Activated B cell treated with CpG ODN at 0.5 μM for 24 hours (primary cell): ENCODE measurements at places on chromosomes 2 and 18. TPM values are rescaled to one million over a fixed set of nuclear protein-coding genes. Genes with fewer than 3 reads are reported as not detected.

DNA sequence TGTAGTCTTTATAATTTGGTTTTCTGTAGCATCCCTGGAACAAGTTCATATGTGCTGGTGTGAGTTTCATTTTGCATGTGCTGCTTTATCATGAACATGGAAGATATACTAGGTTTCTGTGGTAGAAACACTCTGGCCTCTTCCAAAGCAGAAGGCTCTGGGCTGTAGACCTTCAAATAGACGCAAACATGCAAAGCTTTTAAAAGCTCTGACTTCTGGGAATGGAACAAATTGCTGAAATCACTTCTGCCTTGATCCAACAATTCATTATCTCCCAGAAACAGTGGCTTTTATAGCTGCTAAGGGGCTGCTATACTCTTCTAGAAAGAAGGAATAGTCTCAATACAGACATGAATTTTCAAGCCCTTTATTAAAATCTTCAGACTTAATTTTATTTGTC lies 382.2 kb downstream of the LRP1B start:
- no peak for DNase-seq

- no peak for DNase-seq
These were observed 8.6 kb upstream of the RNF152 start for GRCh38 chr18:61901323-61901986.

GRCh38 chr2:120228503-120228902 lies 5.3 kb upstream of the TMEM185B start:
- DNase-seq, result no peak

The ATP6V1B1 gene
- not detected in 2 replicates for total RNA-seq

The FHOD3 gene
- total RNA-seq, result not detected in 2 replicates

DNA sequence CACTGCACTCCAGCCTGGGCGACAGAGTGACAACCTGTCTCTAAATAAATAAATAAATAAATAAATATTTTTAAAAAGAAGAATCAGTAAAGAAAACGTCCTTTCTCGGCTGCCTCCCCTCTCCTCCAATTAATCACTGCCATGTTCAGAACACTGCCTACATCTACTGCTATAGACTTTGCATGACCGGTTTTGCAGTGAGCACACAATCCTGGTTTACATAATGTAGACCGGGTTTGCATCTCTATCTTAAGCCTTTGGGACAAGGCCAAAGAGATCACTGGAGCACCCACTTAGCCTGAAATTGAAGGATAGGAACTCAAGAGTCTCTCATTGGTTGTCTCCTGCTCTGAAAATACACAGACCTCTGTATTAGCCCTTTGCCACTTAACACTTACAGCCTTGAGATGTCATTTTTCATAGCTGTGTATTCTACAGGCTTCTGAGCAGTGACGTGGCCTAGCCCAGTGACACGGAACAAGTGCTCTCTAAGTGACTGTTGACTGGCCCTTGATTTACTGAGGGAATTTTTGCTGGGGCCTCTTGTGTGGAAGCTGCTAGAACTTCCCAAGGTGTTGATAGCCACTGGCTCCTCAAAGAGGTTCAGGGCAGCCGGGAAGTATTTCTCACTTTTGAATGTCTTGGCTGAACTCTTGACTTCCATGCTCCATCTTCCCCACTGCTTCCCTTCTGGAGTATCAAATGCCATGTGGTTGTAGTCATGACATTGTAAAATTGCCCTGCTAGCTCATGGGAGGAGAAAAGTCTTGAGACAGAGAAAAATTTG lies 45.3 kb upstream of the CCBE1 start:
- no peak for DNase-seq

DNA sequence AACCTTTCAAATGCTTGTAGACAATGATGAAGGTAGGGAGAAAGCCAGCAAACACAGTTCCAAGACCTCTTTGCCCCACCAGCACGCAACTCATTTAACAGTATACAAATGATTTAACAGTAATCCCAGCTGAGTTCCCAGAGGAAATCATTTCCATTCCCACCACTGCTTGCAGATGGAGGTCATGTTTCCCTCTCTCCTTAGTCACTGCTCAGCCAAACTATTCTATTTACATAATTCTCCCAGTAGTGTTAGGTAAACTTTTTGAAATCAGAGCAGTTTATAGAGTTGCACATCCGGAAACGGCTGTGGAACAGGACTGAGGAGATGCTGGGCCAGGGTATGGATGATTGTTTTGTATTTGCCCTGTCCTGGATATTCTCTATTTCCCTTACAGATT lies 328.5 kb downstream of the FIGN start:
- no peak for DNase-seq

DNA sequence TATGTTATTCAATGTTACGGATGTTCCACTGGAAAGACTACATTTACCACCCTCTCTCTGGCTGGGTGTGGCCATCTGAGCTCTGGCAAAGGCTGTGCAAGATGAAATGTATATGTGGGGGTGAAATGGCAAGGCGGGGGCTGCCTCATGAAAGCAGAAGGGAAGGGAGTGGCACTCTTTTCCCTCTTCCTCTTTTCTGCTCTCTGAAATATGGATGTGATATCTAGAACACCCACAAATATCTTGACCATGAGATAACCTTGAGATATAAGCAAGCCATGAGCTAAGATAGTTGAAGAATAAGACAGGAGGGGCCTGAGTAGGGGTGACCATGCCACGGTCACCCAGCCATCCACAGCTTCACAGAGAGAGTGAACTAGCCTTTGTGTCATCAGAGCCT lies 367.8 kb upstream of the ID2 start:
- DNase-seq, result no peak

DNA sequence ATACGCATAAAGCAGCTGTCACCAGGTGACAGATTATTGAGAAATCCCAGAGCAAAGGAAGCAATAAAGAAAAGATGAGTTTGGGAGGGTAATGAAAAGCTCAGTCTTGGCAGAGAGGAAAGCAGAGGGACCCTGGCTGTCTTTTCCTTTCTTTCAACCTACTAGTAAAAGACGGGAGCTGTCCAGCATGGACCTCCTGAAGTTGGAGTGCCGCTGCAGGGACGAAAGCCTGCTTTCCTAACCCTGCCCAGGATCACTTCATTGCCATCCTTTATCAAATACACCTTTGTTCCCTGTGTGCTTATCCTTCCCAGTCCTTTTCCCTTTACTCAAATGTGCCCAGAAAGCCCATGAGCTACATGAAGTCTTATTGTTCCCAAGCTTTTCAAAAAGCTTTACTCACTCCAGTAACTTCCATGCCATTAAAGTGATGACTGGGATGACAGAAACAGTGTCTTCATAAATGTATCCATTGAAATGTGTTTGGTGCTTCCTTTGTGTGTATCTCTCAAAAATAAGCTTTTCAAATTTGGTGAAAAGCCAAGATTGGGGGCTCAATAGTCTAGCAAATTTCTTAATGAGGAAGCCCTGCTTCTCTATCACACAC lies 3.7 kb upstream of the SPR start:
- no peak for DNase-seq

DNA sequence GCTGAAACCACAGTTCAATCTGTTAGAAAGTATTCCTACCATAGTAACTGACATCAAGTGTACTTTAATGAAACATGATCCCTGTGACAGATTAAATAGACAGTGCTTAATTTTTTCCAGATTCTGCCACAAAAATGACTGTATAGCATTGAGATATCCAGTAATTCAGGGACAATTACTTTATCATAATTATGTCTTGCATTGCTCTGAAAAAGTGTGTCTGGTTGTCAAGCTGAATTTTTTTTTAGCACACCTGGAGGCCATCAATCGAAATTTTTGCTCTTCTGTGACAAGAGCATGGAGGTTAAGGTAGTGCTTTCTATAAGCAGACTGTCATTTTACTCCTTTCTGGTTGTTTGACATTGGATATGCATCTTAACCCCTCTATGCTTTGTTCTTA lies 1083.8 kb upstream of the NRXN1 start:
- DNase-seq, result no peak

DNA sequence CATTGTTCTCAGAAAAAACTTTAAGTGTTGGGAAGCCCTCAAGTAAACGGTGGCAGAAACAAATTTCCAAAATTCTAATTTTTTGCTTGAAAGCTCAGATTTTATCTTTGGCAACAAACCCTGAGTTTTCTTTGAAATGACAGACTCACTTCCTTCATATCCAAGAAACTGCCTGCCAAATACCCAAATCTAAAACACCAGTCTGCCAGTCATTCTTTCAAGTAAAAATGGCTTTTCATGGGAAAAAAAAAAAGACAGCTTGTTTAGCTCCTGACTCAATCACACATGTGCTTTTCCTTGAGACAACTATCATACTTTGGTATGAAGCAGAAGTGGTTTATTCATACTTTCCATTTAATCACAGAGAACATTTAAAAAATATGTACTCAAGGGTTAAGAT lies 40.6 kb upstream of the CSRNP3 start:
- no peak for DNase-seq

GRCh38 chr2:176534798-176535466 lies 265.7 kb downstream of the MTX2 start:
- DNase-seq, result no peak

The CIB4 gene
- not detected in 2 replicates for total RNA-seq

The BMP10 gene
- total RNA-seq, result not detected in 2 replicates

GRCh38 chr2:60554646-60555065 lies 1.2 kb upstream of the BCL11A start:
- DNase-seq, result no peak

The LGALSL gene
- total RNA-seq, result 1.5 and 2.2 TPM in 2 replicates

The NEU2 gene
- not detected in 2 replicates for total RNA-seq

The ZNF521 gene
- 0.16 and 0.61 TPM in 2 replicates for total RNA-seq

- DNase-seq, result no peak
These were observed 119.4 kb upstream of the CAPN13 start for GRCh38 chr2:30926606-30927005.

The RUFY4 gene
- 0.53 TPM in 1 of 2 replicates, not detected in the other for total RNA-seq

DNA sequence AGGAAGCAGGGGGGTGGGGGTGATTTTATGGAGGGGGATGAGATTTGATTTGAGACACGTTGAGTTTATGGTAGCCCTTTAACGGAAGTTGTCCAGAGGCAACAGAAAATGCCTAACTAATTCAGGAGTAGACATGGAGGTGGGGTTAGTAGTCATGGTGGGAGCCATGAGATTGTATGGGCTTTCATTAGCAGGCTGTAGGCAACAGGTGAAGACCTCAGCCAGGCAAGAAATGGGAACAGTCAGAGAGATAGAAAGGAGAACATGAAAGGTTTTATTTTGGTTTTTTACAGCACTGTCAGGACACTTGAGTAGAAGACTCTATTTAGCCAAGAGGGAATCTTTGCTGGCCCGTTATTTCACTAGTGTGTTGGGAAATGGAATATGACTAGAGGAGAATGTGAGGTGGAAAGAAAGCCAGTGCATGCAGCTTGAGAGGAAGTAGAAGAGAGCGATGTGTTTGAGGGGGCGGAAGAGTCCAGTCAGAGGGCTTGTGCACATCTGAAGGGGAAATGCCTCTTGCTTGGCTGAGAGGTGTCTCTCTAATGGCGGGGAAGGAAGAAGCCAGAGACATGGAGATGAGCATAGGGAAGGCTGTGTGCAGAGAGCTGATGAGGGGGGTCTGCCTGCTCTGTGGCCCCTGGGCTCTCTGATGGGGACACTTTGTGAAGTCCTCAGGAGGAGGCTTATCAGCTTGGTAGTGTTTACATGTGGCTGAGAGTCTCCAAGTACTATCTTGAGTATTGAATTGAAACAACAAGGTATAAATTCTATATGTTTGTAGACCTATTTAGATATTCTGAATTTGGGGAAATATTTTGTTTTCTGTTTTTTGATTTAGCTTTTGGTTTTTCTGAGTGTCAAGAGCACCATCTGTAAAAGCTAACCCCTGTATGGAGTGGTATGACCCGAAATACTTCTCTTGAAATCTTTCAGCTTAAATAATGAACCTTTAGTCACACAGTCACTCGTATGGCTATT lies 66.9 kb upstream of the ITM2C start:
- peak; percentile 18 for DNase-seq

- no peak for DNase-seq
These were observed 15.5 kb upstream of the SLC20A1 start for GRCh38 chr2:112630268-112630667.

DNA sequence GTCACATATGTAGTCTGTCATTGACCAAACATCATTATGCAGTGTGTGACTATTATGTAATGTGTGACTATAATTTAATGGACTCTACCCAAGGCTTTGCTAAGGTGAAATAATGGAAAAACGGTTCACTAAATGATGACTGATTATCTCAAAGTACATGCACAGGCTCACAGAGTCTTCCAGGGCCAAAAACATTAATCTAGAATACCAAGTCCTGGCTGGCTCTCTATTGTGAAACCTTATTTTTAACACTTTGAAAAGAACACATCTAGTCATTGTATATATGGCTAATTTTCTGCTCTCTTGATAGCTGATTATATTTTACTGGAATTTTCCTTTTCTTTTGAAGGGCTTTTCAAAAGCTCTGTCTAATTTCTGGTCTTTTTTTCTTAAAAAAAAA lies 102.9 kb upstream of the THUMPD2 start:
- no peak for DNase-seq

DNA sequence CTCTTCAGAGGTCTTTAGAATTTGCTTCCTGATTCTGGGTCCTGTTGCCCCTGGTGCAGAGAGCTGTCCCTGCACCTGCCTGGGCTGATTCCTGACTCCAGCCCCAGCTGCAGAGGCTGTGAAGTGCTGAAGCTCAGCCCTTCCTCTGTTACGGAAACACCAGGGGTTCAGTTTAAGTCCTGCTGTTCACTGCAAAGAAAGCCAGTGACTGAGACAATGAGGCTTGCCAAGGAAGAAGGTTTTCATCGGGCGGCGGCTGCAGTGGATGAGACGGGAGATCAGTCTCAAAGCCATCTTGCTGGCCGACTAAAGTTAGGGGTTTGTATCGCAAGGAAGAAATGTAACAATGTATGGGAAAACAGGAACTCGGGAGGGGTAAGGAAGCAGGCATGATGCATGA lies 142.4 kb upstream of the ZNF236 start:
- no peak for DNase-seq

GRCh38 chr2:203685789-203686420 lies 20.5 kb upstream of the CD28 start:
- no peak for DNase-seq

- no peak for DNase-seq
These were observed 176.0 kb downstream of the GFPT1 start for GRCh38 chr2:69211048-69211447.

The ALPP gene
- total RNA-seq, result 0.38 TPM in 1 of 2 replicates, not detected in the other

DNA sequence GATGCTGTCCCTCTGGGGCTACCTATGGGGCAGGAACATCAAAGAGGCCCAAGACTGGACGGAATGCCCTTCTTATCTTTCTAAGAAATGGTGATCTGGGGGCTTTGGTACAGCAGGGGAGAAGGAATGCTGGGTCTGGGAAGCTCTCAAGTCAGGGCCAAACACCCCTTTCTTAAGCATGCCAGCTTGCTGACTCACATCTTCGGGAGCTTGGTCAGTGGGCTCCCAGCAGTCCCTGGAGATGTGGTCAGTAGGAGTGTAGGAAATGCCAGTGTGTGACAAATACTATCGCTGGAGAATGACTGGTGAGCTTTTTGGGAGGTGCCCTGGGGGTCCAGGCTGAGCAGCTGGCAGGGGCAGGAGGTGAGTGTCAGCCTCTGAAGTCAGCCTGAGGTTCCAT lies 105.0 kb upstream of the CDC42EP3 start:
- DNase-seq, result no peak

The DNAJC5G gene
- total RNA-seq, result not detected in 2 replicates

The EGR4 gene
- total RNA-seq, result 0.20 TPM in 1 of 2 replicates, not detected in the other
